ENCODE measurements at places on chromosomes 13 and 19. TPM values are rescaled to one million over a fixed set of nuclear protein-coding genes. Genes with fewer than 3 reads are reported as not detected.

DNA sequence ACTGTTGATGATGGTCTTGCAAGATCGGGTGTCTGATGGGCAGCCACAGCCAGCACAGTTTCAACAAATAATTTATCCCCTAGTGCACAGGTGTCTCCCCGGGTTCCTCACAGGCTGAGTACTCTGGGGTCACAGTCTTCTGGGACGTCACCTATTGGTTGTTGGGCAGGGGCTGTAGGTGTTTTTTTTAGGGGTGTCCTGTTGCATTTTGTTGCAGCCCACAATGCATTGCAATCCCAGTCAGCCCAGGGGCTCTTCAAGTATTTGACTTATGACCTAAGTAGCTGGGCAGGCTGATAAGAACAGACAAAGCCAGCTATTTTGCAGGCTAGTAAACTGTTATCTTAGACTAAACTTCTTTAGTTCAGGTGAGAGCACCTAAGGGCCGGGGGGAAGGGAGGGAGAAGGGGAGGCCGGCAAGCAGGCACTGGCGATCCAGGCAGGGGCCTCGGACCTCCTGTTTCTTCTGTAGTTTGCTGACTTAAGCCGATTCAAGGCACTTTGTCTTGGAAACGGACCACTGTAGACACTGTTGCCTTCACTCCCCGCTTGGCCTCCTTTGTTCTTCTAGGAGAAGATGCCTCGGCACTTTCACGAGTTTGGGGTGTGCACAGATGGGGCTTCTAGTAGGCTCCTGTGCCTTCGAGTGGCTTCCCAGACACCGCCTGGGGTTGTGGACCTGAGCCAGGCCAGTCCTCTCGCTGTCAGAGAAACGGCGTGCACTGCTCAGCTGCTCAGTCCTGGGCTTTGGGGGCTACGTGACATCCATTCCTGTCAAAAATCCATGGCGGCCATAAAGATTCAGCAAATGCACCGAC, 33.9 kb upstream of the GRTP1 start:
- H3K4me3 ChIP-seq = no peak overlapping the region
- no peak for DNase-seq
- H3K27ac ChIP-seq = no peak overlapping the region
- H3K36me3 ChIP-seq = peaks cover 2% of the 10 kb centered on the region

GRCh38 chr19:58345558-58345957, 7.7 kb downstream of the A1BG start:
- no peak for DNase-seq
- H3K4me1 ChIP-seq = peaks cover 32% of the 10 kb centered on the region
- H3K4me3 ChIP-seq = peak overlapping the region; percentile 95
- H3K27me3 ChIP-seq = no peaks in the 10 kb centered on the region
- peak overlapping the region; percentile 6 for H3K27ac ChIP-seq

- no peak for DNase-seq
- no peak overlapping the region for H3K4me3 ChIP-seq
- H3K27ac ChIP-seq = peak overlapping the region; percentile 70
- peaks cover 40% of the 10 kb centered on the region for H3K36me3 ChIP-seq
Observed at GRCh38 chr13:50914848-50915247, 5.3 kb downstream of the RNASEH2B start.

DNA sequence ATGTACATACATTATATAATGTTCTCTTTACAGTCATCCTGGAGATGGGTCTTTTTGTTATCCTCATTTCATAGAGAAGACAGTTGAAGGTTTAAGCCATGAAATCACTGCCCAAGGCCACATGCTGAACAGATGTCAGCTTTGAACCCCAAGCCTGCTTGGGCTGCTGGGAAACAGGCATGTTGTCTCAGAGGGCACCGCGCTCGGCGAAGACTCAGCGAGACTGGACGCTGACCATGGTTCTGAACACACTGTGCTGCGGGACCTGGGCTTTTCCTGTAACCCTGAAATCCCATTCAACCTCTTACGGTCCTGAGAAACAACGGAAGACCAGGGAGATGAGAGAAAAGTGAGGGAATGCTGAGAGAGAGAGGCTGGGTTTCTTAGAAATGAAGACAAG, 27.3 kb downstream of the LRFN3 start:
- peaks cover 17% of the 10 kb centered on the region for H3K4me1 ChIP-seq
- H3K27ac ChIP-seq = no peak overlapping the region
- H3K27me3 ChIP-seq = peaks cover 18% of the 10 kb centered on the region
- peak; percentile 74 for DNase-seq
- no peaks in the 10 kb centered on the region for H3K36me3 ChIP-seq

DNA sequence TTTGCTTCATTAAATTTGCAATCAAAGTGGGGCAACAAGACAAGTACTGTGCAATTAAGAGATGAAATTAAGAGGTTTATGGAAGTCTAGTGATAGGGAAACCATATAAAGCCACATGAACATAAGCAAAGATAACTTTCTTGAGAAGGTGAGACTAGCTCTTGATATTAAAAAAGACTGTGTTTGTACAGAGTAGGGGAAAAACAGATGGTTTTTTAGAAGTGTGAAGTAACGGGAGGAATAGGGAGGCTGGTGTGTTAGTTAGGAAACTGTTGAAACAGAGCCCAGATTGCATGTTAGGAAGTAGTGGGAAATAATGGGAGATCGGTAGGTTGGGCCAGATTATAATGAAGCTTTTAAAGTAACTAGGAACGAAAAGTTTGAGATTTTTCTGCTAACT, 149.8 kb upstream of the FREM2 start:
- no peaks in the 10 kb centered on the region for H3K36me3 ChIP-seq
- H3K4me1 ChIP-seq = no peaks in the 10 kb centered on the region
- DNase-seq = no peak
- H3K27ac ChIP-seq = no peak overlapping the region
- no peak overlapping the region for H3K4me3 ChIP-seq

DNA sequence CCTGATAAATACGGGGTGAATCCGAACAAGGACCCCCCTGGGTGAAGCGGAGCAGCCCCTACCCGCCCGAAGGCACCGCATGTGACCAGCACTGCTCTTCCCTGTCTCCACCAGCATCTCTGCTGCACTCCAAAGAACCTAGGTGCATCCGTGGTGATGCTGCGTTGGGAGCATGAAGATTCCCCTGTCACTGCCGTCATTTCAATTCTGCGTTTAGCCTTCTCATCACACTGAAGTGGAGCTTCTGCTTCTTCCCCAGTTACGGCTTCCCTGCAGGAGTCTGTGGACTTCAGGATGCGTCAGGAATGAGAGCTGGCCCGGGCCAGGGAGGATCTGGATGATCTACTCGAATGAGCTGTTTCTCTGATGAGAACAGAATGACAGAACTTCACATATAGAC, 47.9 kb downstream of the SPACA7 start:
- H3K4me3 ChIP-seq = no peak overlapping the region
- no peak for DNase-seq
- no peaks in the 10 kb centered on the region for H3K36me3 ChIP-seq
- no peaks in the 10 kb centered on the region for H3K4me1 ChIP-seq
- H3K27me3 ChIP-seq = peaks cover 2% of the 10 kb centered on the region

DNA sequence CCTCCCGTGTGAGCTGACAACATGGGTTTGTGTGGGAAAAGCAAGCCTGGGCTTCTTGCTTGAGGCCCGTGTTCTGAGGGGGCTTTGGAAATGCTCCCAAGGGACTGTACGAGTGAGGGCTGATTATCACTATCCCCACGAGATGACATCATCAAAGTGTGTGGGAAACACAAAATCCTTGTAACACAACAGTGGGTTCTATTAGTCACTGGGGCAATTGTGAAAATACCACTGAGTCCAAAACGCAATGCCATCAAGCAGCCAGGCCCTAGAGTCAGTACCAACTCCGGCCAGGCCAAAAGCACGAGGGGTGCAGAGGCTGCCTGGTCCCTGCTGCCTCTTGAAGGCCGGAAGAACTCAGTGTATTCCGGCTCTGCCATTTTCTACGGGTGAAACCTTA, 29.6 kb downstream of the CAPS start:
- H3K36me3 ChIP-seq = peaks cover 31% of the 10 kb centered on the region
- no peak for DNase-seq
- H3K4me1 ChIP-seq = peaks cover 23% of the 10 kb centered on the region
- peak overlapping the region; percentile 13 for H3K27ac ChIP-seq
- H3K4me3 ChIP-seq = no peak overlapping the region
- H3K27me3 ChIP-seq = no peaks in the 10 kb centered on the region

DNA sequence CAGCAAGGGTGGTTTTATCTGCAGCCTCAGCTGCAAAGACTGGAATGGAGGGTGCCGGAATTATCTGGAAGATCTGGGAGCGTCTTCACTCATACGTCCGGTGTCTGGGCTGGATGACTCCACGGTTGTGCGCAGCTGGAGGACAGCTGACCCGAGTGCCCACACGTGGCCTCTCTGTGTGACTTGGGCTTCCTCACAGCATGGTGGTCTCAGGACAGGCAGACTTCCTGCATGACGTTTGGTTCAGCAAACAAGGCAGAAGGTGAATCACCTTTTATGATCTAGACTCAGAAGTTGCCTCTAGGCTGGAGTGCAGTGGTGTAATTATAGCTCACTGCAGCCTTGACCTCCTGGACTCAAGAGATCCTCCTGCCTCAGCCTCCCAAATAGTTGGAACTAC, 33.2 kb downstream of the CACNG6 start:
- no peak for DNase-seq
- peaks cover 13% of the 10 kb centered on the region for H3K4me1 ChIP-seq
- H3K27me3 ChIP-seq = peaks cover 14% of the 10 kb centered on the region
- H3K4me3 ChIP-seq = no peak overlapping the region

DNA sequence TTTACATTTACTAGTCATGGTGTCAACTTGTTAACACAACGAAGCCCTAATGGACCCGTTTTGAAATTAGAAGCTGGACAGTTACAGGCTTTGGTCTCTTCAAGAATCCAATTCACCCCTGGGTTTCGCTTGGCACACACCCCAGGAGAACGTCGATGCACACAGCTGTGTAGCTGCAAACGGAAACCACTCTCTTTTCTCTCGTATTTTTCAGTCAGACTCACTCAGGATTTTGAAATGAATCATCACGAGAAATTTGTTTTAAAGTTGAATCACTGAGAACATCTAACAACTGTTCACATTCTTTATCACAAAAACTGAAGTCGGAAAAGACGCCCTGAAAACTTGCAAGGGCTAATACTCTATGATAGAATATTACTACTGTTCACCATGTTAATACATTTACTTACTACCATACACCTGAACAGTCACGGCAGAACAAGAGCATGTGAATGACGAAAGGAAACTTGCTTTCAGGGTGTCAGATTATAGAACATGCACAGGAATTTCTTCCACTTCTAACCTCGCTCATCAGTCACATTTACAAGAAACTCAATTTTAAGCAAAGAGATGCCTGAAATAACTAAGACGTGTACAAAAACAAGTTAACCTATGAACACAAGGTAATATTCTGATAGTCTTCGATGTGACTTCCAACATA, 4.7 kb downstream of the PNMA8A start:
- no peak for DNase-seq
- H3K27ac ChIP-seq = no peak overlapping the region
- peaks cover 22% of the 10 kb centered on the region for H3K27me3 ChIP-seq
- H3K36me3 ChIP-seq = no peaks in the 10 kb centered on the region
- no peak overlapping the region for H3K4me3 ChIP-seq

GRCh38 chr19:29841209-29841558, 29.4 kb downstream of the CCNE1 start:
- no peak for DNase-seq
- no peak overlapping the region for H3K4me3 ChIP-seq
- H3K36me3 ChIP-seq = no peaks in the 10 kb centered on the region
- H3K27ac ChIP-seq = no peak overlapping the region
- peaks cover 7% of the 10 kb centered on the region for H3K27me3 ChIP-seq

- H3K36me3 ChIP-seq = peaks cover 11% of the 10 kb centered on the region
- H3K27ac ChIP-seq = no peak overlapping the region
- peaks cover 18% of the 10 kb centered on the region for H3K4me1 ChIP-seq
- DNase-seq = no peak
- H3K27me3 ChIP-seq = no peaks in the 10 kb centered on the region
- no peak overlapping the region for H3K4me3 ChIP-seq
Observed at GRCh38 chr13:27137759-27138158, 33.9 kb downstream of the USP12 start.

DNA sequence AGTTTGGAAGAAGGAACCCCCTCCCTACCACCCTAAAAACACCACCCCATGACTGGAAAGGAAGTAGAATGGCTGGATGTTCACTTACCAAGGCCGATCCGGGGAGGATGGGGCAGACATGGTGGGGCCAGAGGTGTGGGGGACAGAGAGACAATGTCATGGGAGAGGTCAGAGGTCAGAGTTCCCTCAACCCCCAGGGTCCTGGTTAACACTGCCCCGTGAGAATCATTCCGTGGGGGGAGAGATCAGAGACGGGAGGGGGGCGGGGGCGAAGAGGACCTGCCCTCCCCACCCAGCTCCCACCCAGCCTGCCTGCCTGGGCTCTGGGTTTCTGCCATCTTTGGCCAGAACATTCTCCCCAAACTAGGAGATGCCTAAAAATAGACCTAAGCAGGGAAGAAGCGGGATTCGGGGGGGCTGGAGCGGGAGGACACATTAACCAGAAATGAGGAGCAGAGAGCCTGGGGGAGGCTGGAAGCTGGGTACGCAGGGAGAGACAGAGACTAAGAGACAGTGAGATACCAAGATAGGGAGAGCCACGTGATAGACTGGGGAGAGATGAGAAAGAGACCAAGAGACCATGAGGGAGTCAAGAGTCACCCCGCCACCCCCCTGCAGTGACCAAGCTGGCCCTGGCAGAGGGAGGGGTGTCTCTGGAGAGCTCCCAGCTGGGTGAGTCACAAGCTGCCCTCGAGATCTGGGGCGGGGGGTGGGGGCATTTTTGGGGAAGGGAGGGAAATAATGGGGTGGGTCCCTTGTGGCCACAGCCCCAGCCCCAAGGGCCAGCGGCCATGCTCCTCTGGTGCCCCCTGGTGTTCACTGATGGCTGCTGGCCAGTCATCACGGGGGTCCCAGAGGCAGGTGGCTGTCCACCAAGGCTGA, 6.1 kb upstream of the KANK2 start:
- H3K4me3 ChIP-seq = no peak overlapping the region
- no peak for DNase-seq
- H3K36me3 ChIP-seq = no peaks in the 10 kb centered on the region
- H3K27ac ChIP-seq = no peak overlapping the region

DNA sequence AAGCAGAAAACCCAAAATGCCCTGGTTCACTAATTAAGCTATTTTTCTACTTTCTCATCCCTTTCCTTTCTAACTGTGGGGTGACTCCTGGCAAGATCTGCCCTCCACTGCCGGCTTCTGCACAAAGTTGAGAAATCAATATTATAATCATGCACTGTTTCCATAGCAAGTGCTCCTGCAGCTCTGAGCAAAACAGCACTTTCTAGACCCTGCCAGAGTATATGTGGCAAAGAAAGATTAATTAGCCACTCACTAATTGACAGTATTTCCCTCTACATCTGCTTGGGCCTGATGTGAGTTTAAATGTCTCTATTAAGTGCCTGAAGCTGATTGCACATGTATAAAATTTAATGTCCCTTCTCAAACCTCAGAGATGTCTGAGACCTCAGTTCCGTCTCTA, 39.5 kb upstream of the FAM216B start:
- H3K36me3 ChIP-seq = no peaks in the 10 kb centered on the region
- H3K27ac ChIP-seq = no peak overlapping the region
- DNase-seq = no peak
- H3K4me1 ChIP-seq = no peaks in the 10 kb centered on the region

GRCh38 chr13:77836423-77836822, 82.2 kb downstream of the EDNRB start:
- H3K4me1 ChIP-seq = no peaks in the 10 kb centered on the region
- H3K4me3 ChIP-seq = no peak overlapping the region
- no peak for DNase-seq

Gene ENOX1
- total RNA-seq = not detected

Gene CGB3
- not detected for total RNA-seq

Gene RPL13A
- 2,019 TPM for total RNA-seq

Gene KCNC3
- total RNA-seq = 0.39 TPM

Gene IZUMO2
- not detected for total RNA-seq

Gene PTH2
- not detected for total RNA-seq

Gene KIR2DL1
- total RNA-seq = not detected

Gene KLF1
- total RNA-seq = not detected

Gene PPP2R1A
- 223 TPM for total RNA-seq

Gene WDR88
- total RNA-seq = not detected

Gene ZNF260
- 10.5 TPM for total RNA-seq

Data from activated CD8-positive, alpha-beta T cell treated with anti-CD3 and anti-CD28 coated beads, Interleukin-2, amount 10 ng/mL, durations not matched to agents 7 days and 5 days (primary cell).